ENCODE measurements at places on chromosomes 6 and 20. TPM values are rescaled to one million over a fixed set of nuclear protein-coding genes. Genes with fewer than 3 reads are reported as not detected.

DEFB110 gene
- total RNA-seq: not detected

KHDRBS2 gene
- not detected for total RNA-seq

FAM209A gene
- 0.55 TPM for total RNA-seq

PTCRA gene
- total RNA-seq: not detected

KCNK16 gene
- total RNA-seq: not detected
